AML-193 (cell line): ENCODE measurements at places on chromosomes 3 and 15.

GRCh38 chr3:98731720-98732285 lies 31.3 kb upstream of the ST3GAL6 start:
- DNase-seq: peak; percentile 26

GRCh38 chr15:57284535-57284934 lies 91.8 kb upstream of the CGNL1 start:
- DNase-seq: peak; percentile 34

DNA sequence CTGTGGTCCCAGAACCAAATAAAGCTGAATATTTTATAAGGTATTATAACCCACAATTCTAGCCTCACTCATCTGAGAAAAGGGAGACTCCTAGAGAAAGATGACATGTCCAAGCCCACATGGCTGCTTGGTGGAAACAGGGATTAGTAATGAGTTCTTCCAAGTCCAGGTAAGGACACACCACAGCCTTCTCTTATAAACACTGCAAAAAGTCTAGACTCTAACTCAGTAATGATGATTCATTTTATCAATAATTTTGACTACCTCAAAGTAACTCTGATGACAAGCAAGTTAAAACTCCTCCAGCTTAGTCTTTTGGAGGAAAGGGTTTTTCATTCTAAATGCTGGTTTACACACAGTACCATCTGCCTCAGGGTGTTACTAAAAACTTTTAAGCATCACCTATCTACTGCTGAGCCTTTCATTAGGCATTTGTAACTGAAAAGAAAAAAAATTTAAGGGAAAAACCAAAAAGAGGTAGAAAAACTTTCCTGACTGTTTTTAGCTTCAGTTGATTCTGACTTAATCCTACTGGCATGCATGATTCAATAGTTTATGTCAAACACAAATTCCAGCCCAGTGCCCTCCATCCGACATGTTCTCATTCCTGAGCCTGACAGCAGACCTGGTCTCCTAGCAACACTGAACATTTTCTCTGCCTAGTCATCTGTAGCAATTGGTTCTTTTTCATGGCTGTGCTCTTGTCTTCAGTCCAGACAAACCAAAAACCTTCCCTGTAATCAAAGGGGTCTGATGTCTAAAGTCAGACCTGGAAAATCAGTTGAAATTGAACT lies 43.9 kb downstream of the P3H2 start:
- DNase-seq: no peak

DNA sequence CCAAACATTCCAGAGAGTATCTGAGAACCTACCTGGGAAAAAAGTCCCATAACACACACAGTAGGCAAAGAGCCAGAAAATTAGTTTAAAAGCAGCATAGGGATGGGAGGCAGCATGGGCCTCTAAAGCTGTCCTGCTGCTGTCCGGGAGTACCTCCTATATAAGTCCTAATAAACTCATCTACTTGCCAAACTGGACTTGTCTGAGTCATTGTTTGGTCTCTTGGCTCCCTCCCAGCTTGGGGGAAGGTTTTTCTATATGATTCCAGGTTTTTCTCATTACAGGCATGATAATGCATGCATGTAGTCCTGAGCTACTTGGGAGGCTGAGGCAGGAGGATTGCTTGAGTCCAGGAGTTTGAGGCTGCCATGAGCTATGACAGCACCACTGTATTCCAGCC lies 17.5 kb upstream of the HACD2 start:
- DNase-seq: no peak

DNA sequence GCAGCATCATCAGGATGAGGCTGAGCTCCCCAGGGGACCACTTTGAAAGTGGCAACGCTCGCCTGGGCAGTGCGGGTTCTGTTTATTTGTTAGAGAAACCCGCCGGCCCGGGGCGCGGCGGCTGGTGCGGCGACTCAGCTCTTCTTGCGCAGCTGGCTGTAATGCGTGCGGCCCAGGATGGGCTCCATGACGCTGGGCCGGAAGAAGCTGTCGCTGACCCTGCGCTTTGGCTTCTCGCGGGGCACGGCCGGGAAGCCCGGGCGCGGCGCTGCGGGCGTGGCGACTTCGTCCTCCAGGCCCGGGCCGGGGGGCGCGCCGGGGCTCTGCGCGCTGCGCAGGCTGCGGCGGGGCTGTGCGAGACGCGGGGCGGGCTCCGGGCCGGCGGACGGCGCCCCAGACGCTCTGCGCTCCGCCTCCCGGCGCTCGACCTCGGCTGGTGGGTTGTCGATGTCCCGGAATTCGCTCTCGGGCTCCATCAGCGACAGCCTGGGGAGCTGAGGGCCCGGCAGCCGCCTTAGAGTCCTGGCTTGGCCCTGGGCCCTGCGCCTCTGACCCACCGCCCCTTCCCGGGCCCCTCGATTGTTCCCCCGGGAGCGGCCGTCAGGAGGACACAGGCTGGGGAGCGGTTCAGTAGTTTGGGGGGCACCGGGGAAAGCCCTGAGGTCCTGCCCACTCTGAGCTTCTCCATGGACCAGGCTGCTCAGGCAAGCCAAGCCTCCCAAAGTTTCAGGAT lies 10.3 kb upstream of the KIF7 start:
- DNase-seq: no peak

DNA sequence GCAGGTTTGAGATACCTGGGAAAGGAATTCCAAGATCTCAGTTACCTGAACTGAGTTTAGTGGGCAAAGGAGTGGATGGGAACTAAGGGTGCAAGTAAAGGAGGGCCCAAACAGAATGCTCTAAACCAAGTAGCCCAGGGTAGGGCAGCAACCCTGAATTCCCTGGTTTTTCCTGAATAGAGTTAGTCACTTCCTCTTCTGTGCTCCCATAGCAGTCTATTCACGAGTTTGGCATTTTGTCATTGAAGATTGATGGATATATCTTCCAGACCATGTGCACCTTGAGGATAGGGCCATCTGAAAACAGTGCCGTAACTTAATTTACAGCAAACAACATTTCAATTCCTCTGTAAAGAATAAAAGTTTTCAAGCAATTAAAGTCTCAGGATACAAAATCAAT lies 18.5 kb upstream of the PTX3 start:
- DNase-seq: no peak
